GM23338 (cell line): ENCODE measurements at places on chromosomes 2 and 18. TPM values are rescaled to one million over a fixed set of nuclear protein-coding genes. Genes with fewer than 3 reads are reported as not detected.

AGPS gene
- total RNA-seq: 62.6 and 73.2 TPM in 2 replicates

B3GNT7 gene
- 78.1 and 89.4 TPM in 2 replicates for total RNA-seq

FNDC4 gene
- total RNA-seq: 13.3 and 13.7 TPM in 2 replicates

SLC38A11 gene
- not detected in 2 replicates for total RNA-seq

CCL20 gene
- total RNA-seq: not detected in 2 replicates

DNA sequence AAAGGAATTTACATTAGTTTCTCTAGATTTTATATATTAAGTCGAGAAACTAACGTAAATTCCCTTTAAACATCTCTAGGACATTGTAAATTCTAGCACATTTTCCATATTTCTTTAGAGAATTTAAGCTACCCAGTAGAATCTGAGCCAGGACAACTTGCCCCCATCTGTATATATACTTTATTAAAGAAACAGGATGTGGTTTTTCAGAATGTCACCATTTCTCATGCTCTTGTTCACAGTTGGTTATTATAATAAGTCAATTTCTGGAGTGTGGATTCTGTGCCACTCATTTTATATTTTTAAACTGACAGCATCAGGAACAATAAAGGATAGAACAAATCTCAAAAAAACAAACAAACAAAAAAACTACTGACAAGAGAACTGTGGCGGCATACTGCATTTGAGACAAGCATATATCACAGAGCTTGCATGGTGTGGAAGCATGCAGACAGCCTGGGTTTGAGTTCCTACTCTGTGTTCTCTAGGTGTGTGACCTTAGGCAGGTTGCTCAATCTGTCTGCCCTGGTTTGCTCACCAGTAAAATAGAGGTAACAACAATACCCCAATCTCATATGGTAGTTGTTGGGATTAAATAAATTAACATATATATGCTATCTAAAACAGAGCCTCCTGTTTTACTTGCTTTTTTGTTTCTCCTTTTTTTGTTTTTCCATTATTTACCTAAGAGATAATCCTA, 61.4 kb upstream of the DNER start:
- peaks cover 39% of the 10 kb centered on the region for H3K4me1 ChIP-seq
- H3K4me3 ChIP-seq: no peak overlapping the region
- H3K27ac ChIP-seq: peak overlapping the region; percentile 29
- no peak for DNase-seq

- H3K27ac ChIP-seq: no peak overlapping the region
- no peaks in the 10 kb centered on the region for H3K4me1 ChIP-seq
- no peak for DNase-seq
- H3K27me3 ChIP-seq: no peaks in the 10 kb centered on the region
These were observed 150.3 kb upstream of the CAPN13 start for GRCh38 chr2:30957591-30957990.

DNA sequence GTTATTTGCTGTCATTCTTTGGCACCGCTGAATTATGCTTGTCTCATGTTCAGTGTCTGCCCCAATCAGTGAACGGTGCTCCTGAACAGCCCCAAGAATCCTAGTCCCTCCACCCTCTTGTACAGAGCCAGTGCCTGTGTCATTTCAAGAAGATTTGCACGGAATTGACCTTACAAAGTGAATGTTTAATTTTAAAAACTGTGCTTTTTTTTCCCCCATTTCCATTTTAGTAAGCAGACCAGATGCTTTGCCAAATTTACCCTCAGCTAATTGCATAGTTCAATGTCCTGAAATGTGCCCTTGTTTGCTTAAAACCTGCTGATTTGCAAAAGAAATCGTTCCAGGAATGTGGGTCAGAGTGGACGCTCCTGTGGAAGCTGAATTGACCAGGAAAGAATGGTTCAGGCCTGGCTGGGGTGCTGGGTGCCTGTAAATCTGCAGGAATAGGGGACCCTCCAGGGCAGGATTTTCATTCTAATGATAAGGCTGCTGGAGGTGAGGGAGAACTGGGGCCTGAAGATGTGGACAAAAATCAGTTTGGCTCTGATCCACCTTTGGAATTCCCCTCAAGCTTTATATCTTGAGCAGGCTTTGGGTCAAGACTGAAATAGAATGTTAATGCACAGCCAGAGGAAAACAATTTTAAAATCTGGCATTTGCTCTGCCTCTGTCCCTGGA, 20.1 kb downstream of the TMEM17 start:
- no peak overlapping the region for H3K4me3 ChIP-seq
- no peak for DNase-seq
- H3K36me3 ChIP-seq: no peaks in the 10 kb centered on the region

- H3K4me1 ChIP-seq: peaks cover 24% of the 10 kb centered on the region
- H3K36me3 ChIP-seq: no peaks in the 10 kb centered on the region
- H3K27me3 ChIP-seq: no peaks in the 10 kb centered on the region
- no peak overlapping the region for H3K4me3 ChIP-seq
- no peak overlapping the region for H3K27ac ChIP-seq
These were observed 44.3 kb upstream of the ZDBF2 start for GRCh38 chr2:206230060-206230762.

DNA sequence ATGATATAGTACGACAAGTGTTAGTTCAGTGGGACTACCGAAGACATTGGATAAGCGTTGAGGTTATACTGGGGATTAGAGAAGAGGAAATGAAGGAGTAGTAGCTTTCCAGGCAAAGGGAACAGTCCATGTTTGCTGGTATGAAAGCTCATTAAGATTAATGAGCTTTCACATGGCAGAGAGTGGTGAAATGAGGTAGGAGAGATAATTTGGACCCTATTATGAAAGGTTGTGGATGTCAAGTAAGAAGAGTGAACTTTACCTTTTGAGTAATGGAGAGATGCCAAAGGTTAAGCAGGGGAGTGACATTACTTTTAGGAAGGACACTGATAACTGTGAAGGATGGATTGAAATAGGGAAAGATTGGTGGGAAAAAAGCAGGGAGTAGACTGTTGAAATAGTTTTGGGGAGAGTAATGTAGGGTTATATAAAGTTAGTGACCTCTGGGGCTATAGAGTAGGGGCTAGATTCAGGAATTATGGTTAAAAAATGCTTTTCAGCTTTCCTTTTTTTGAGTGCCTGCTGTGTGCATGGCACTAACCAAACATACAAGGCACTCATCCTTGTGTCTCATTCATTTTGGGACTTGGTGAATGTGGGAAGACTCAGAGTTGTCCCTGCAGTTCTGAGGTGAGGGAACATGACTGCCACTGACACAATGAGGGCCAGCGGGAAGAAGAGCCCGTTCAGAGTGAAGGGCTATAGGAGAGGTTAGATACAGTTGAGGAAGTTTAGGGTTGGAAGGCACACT, 87.2 kb upstream of the STON1 start:
- H3K36me3 ChIP-seq: no peaks in the 10 kb centered on the region
- H3K4me1 ChIP-seq: peaks cover 33% of the 10 kb centered on the region
- H3K27ac ChIP-seq: no peak overlapping the region

GRCh38 chr2:128421286-128421685, 102.6 kb upstream of the HS6ST1 start:
- peaks cover 3% of the 10 kb centered on the region; the same call in 1 of the 2 replicates for H3K4me1 ChIP-seq
- no peak overlapping the region for H3K27ac ChIP-seq
- no peak for DNase-seq
- H3K36me3 ChIP-seq: no peaks in the 10 kb centered on the region

DNA sequence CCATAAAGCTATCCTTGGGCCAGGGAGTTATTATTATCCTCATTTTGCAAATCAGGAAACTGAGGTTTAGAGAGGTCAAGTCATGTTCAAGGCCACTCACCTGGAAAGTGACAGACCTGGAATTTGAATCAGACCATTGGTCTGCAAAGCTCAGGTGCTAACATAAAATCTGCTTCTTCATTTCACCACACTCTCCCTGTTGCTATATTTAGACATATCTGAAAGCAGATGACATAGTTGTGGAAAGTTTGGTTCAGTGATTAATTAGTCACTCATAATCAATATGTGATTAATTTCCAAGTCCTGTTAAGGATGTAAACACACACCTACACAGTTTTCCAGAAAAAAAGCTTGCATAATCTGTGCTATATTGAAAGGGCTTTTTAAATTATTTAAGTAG, 57.4 kb downstream of the LINC00305 start:
- H3K4me3 ChIP-seq: no peak overlapping the region
- no peaks in the 10 kb centered on the region for H3K4me1 ChIP-seq
- DNase-seq: no peak
- H3K27ac ChIP-seq: no peak overlapping the region

- H3K27ac ChIP-seq: no peak overlapping the region
- DNase-seq: no peak
- no peaks in the 10 kb centered on the region for H3K27me3 ChIP-seq
- no peak overlapping the region for H3K4me3 ChIP-seq
These were observed 13.0 kb upstream of the SLC9A2 start for GRCh38 chr2:102606353-102606752.

DNA sequence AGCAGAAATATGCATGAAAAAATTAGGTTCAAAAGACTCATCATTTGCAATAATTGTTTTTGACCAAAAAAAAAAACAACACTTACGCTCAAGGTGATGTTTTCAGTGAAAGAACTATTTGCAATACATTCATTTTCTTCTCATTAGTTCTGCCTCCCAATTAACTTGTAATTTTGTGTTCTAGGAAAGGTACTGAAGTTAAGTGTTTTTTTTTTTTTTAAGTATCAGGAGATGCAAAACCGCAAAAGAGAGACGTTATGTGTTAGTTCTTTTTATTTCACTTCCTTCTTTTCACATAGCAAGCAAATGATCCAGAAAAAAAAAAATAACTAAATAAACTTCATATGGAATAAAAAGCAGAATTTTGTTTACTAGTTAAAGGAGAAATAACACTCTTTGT, 735.2 kb upstream of the GCFC2 start:
- H3K4me3 ChIP-seq: no peak overlapping the region
- H3K27ac ChIP-seq: no peak overlapping the region
- H3K4me1 ChIP-seq: peaks cover 17% of the 10 kb centered on the region

DNA sequence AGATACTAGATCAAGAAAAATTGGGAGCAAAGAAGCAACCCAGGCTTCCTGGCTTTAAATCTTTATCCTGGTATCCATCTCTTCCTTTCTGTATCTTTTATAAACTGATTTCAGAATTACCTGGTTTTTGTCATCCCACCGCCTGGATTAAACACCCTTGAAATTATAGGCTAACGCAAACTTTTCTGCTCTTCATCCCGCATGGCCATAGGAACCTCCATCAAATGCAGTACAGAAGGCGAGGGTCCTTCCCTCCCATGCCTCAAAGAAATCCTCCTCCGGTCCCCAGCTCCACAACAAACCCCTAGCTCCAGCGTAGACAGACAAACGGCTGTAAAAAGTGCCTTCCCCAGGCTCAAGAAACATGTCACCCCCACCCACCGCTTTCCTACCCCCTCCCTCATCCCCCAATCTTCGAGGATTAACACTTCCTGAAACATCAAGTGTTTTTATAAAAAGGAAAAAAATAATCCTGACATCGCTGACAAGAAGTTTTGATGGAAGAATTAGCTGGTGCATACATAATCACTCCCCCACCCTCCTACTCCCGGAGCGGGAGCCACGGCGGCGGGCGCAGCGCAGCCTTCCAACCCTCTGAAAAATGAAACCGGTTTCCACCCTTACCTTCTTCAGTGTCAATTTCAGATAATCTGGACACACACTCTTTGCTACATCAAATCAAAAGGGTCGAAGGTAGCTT, 7.6 kb downstream of the DLX1 start:
- no peak overlapping the region for H3K27ac ChIP-seq
- H3K4me1 ChIP-seq: peaks cover 89% of the 10 kb centered on the region
- H3K27me3 ChIP-seq: peaks cover 100% of the 10 kb centered on the region
- DNase-seq: peak; percentile 35

DNA sequence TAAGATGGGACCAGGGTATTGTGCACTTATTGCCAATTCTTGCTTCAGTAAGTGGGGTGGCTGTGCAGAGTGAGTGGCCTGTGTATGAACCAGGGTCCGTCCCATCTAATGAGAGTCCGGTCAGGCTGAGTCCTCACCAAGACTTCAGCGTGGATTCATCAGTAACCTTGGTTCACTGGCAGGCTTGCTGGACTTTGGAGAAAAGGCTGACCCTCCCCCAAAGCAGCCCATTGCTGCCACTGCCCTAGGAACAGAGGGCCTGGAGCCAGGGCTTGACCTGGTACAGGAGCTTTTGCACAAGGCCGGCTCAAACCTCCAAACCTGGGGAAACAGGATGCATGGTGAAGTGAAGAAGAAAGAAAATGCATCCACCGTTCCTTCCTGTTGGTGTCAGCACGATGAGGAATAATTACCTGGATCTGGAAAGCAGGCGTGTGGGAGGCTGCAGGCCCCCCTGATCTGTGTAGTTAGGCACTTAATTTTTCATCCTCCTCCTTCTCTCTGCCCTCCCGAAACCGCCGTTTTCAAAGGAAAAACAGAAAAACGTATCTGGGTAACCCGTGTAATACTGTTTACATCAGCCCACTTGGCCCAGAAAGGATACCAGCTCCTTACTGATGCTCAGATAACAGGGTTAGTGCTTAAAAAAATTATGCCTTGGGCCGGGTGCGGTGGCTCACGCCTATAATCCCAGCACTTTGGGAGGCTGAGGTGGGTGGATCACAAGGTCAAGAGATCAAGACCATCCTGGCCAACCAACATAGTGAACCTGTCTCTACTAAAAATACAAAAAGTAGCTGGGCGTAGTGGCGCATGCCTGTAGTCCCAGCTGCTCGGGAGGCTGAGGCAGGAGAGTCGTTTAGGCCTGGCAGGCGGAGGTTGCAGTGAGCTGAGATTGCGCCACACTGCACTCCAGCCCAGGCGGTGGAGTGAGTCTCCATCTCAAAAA, 147.7 kb downstream of the TGIF1 start:
- H3K27ac ChIP-seq: peak overlapping the region; percentile 72; the same call in 1 of the 2 replicates
- H3K4me3 ChIP-seq: no peak overlapping the region
- peaks cover 8% of the 10 kb centered on the region; the same call in 1 of the 2 replicates for H3K27me3 ChIP-seq
- no peaks in the 10 kb centered on the region; the same call in 1 of the 2 replicates for H3K36me3 ChIP-seq

- peak; percentile 38 for DNase-seq
- H3K4me1 ChIP-seq: peaks cover 11% of the 10 kb centered on the region
- H3K36me3 ChIP-seq: no peaks in the 10 kb centered on the region
- H3K27me3 ChIP-seq: no peaks in the 10 kb centered on the region
- no peak overlapping the region for H3K4me3 ChIP-seq
These were observed 25.4 kb upstream of the TANK start for GRCh38 chr2:161134547-161135518.

- H3K4me1 ChIP-seq: no peaks in the 10 kb centered on the region
- no peak overlapping the region for H3K27ac ChIP-seq
- DNase-seq: no peak
- H3K27me3 ChIP-seq: no peaks in the 10 kb centered on the region
- no peaks in the 10 kb centered on the region for H3K36me3 ChIP-seq
These were observed 144.9 kb upstream of the LHCGR start for GRCh38 chr2:48900321-48901014.

- H3K4me1 ChIP-seq: peaks cover 5% of the 10 kb centered on the region; the same call in 1 of the 2 replicates
- H3K36me3 ChIP-seq: no peaks in the 10 kb centered on the region
- no peak for DNase-seq
- H3K27me3 ChIP-seq: no peaks in the 10 kb centered on the region
- no peak overlapping the region for H3K4me3 ChIP-seq
These were observed 112.0 kb downstream of the PPP1R1C start for GRCh38 chr2:182097571-182098164.

DNA sequence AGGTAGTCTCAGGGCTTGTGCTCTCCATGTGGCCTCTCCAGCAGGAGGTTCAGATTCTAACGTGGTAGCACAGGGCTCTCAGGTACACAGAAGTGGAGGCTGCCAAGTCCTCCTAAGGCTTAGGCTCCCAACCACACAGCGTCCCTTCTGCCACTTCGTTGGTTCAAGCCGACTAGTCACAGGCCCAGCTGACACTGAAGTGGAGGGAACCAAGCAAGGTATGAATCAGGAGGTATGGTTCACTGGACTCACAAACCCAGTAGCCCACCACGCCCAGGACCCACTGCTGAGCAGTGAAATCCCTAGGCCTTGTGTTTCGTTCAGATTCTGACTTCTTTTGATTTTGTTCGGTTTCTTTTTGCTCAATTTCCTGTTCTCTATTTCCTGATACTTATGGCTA, 46.0 kb upstream of the SEC11C start:
- H3K27me3 ChIP-seq: no peaks in the 10 kb centered on the region
- no peak for DNase-seq
- H3K36me3 ChIP-seq: no peaks in the 10 kb centered on the region
- no peak overlapping the region for H3K4me3 ChIP-seq
- H3K27ac ChIP-seq: no peak overlapping the region
